ENCODE measurements at places on chromosomes 3 and 15. TPM values are rescaled to one million over a fixed set of nuclear protein-coding genes. Genes with fewer than 3 reads are reported as not detected.
A peak's percentile ranks its signal among the peaks of the same experiment; 100 is the strongest.

DNA sequence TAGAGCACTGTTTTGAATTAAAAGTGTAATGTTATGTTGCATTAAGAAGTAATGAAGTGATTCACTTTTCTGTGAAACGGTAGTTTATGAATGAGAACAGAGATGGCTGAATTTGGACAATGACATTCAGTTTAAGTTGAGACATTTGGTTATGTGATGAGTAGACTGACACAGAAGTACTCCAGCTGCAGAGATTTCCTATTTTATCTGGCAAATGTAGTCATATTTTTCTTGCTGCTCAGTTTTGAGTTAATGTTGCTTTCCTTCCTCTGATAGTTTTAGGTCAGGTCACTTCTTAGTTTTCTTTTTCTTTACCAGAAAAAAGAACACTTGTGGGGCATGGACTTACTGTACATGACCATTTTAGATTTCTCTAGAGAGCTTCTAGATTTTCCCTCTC is 51.2 kb downstream of the ASB7 start:
- DNase-seq = peak; percentile 16

DNA sequence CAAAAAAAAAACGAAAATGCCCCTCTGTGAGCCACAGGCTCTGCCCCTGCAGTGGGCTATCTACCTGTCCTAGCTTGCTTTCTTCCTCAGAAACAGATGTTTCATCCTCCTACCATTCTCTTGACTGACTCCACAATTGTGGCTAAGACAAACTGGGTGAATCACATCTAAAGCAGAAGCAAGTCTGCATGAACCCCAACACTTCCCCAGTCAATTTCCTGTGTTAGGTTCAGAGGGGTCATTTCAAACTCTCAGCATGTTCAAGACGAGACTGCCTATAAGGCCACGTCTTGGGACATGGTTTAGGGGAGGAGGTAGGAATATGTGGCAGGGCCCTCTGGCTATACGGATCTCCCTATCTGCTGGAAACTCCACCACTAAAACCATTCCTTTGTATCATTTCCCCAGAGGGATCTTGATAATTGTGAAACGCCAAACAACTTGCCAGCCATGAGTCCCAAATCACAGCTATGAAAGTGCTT is 28.6 kb upstream of the ANKDD1A start:
- no peak for DNase-seq

DNA sequence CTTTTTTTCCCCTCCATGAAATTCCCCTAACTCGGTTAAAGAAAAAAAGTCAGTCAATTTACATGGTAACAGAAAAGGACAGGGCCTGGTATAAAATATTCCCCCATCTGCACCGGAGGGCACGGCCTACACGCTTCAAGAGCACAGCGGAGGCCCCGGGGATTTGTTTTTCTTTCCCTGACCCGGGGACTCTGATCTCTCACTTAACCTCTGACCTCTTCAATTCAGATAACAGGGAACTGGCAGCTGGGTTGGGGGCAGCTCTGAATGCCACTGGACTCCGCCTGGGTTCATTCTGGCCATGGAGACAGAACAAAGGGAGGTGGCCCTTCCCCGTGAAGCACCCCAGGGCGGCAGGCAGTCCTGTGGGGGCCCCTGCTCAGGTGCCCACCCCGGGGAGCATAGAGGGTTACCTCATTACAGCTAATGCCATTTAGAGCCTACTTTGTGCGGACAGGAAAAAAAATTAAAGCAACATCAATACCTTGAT is 257.5 kb downstream of the SHQ1 start:
- no peak for DNase-seq

DNA sequence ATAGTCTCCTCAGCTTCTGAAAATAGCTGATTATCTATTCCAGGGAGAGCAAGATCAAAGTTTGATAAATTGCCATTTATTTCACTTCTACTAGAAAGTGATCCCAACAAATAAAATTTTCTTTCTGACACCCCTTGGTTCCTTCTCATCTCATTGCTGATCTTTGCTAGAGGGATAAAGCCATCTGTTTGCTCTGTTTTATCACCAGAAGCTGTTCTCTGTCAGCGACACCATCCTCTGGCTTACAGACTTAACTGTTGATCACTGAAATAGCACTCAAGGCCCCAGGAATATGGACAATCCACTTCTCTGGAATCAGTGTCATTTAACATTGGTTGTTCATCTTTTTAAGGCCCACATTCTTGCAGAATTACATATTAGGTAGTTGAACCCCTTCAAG is 219.0 kb downstream of the LSAMP start:
- DNase-seq = no peak

DNA sequence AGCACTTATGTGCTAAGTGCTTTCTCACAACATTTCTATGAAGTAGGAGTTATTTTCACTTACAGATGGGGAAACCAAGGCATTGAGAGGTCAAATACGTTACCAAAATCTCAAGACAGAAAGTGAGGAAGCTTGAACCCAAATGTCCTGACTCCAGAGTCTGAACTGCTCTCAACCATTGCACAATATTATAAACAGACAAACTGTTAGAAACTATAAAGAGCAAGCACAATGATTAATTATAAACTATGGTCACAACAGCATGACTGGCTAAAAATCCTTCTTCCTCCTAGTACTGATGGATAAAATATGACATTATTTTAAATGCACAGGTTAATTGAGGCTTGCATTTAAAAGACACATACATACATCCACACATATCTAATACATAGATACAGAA is 77.9 kb upstream of the ASB14 start:
- DNase-seq = no peak

DNA sequence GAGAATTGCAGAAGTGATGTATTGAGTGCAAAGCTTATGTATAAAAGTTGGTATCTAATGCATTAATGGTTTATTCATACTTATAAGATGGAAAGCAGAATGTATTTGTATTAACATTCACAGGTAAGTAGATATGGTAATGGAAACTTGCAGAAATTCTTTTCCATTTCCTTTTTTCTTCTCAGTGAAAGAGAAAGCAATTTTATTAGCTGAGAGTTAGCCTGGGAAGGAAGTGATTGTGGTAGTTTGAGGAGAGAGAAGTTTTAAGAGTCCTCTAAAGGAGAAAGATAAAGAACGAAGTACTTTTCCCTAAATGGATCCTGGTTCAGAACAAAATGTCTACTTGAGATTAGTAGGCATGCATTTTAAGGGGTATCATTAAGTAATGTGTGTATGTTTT is 60.1 kb upstream of the OSTN start:
- DNase-seq = no peak

DNA sequence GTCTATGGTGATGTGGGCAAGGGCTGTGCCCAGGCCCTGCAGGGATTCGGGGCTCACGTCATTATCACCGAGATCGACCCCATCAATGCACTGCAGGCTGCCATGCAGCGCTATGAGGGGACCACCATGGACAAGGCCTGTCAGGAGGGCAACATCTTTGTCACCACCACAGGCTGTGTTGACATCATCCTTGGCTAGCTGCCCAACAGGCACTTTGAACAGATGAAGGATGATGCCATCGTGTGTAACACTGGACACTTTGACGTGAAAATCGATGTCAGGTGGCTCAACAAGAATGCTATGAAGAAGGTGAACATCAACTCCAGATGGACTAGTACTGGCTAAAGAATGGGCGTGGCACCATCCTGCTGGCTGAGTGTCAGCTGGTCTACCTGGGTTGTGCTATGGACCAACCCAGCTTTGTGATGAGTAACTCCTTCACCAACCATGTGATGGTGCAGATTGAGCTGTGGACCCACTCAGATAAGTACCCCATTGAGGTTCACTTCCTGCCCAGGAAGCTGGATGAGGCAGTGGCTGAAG is 6.1 kb upstream of the USP8 start:
- peak; percentile 10 for DNase-seq

GRCh38 chr3:190486533-190486864 is 27.4 kb upstream of the IL1RAP start:
- DNase-seq = no peak

CCR4 gene
- total RNA-seq = not detected

All from lung microvascular endothelial cell (primary cell).